ENCODE measurements at places on chromosomes 6 and 20. TPM values are rescaled to one million over a fixed set of nuclear protein-coding genes. Genes with fewer than 3 reads are reported as not detected.

- no peak for DNase-seq
These were observed 212.4 kb upstream of the RUNX2 start for GRCh38 chr6:45115696-45116095.

Gene LSM14B
- 59.9 TPM for polyA plus RNA-seq

DNA sequence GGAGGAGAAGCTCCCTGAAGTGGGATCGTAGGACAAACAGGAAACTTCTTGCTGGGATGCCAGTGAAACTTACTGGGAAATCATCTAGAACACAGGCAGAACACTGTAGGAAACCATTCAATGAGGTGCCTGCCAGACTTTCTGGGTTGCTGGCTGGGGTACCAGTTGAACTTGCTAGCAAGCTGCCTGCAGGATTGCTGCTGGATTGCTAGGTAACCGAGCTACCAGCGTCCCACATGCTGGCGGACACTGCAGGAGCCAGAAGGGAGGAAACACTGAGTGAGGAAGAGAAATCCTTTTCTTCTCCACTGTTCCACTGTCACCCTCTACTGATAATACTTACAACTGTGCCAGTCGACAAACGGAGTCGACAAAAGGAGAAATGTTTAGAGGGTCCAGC is 91.3 kb upstream of the SLC35B3 start:
- DNase-seq, result no peak

Gene OR2J3
- not detected for polyA plus RNA-seq

DNA sequence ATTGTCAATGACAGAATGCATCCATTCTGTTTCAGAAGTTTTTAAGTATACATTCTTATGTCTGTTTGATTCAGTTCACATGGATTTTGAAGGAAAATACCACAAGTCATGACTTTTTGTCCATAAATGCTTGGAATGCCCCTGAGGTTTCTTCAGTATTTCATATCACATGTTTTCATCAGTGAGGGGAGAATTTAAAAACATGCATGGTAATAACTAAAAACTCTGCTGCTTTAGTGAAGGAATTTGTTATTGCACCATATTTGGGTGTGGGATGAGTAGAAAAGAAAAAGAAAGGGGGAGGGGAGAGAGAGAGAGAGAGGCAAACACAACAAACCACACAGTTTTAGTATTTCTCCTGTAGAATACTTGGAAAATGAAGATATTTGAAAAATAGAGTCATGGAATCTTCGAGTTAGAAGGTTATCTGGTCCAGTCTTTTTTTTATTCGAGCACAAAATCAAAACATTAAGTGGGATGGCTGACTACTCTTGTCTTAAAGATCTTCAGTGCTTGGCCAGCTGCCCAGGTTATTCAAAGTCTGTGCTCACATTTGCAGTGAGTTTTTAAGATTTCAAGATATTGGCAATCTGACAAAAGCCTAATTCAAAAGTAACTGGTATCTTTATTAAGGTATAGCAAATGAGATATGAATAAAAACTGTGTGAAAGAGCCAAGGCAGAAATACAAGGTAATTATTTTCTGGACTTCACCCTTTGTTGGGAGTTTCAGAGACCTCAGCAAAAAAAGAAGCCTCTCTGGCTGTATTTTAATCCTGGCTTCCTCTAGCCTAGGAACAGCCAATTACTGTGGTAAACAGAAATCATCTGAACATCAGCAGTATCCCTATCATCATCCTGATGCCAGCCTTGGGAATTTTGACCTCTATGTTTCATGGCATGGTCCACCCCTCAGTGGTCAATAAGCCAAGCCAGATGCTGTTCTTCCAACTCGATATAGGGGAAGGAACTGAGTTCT is 687.9 kb upstream of the CITED2 start:
- DNase-seq, result peak; percentile 60

DNA sequence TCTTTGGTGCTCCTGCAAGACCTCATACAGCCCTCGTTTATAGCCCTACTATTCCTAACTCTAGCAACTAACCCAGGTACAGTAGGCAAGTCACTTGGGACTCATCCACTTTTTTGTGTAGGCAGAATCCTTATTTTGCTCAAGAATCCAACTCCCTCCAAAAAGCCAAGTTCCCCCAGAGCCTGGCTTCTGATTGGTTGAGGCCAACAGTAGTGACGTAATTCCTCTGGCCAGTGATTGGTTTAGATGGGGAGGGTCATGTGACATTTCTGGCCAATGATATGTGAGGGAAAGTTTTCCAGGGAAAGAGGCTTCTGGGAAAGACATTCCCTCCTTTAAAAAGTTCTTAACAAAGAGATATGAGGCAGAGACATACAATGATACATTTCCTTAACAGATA is 32.1 kb downstream of the KIAA1755 start:
- no peak for DNase-seq

- no peak for DNase-seq
These were observed 93.4 kb downstream of the HIVEP2 start for GRCh38 chr6:142851601-142852000.

GRCh38 chr6:41605649-41606048 is 32.6 kb upstream of the MDFI start:
- no peak for DNase-seq

GRCh38 chr20:46117704-46118467 is at the start of gene CD40:
TSS of gene CD40 (plus strand) at chr20:46118314. CDS start at chr20:46118344, 30 bp downstream.
- peak; percentile 43 for DNase-seq

DNA sequence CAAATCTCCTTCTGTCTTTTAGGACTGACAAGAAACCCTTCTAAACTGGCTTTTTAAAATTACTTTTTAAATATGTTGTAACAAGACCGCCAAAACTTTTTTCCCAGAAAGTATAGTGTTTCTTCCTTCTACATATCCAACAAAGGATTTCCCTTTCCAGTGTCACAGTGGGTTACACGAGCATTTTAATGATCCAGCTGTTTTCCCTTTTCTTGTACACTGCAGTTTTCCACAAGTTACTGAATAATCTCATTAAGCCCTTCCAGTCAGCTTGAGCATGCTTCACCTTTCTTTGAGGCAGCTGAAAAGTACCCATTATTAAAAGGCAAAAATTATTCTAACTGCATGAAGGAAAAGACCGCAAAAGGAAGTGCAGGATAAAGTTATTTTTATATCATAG is 48.6 kb downstream of the CD24 start:
- DNase-seq, result no peak

- no peak for DNase-seq
These were observed 52.3 kb downstream of the RNGTT start for GRCh38 chr6:88910922-88911778.

Gene UNC93A
- polyA plus RNA-seq, result 0.05 TPM

Gene TRIM10
- 0.74 TPM for polyA plus RNA-seq

Gene HLA-DQA1
- polyA plus RNA-seq, result 4.0 TPM

- no peak for DNase-seq
These were observed 42.7 kb upstream of the TNFRSF21 start for GRCh38 chr6:47352194-47352920.

- no peak for DNase-seq
These were observed 71.4 kb upstream of the SCAF8 start for GRCh38 chr6:154661768-154662167.

- no peak for DNase-seq
These were observed 26.4 kb upstream of the SALL4 start for GRCh38 chr20:51828762-51829161.

Gene MUC22
- polyA plus RNA-seq, result not detected

- no peak for DNase-seq
These were observed 571 bp downstream of the CSNK2B start for GRCh38 chr6:31666337-31666965.

DNA sequence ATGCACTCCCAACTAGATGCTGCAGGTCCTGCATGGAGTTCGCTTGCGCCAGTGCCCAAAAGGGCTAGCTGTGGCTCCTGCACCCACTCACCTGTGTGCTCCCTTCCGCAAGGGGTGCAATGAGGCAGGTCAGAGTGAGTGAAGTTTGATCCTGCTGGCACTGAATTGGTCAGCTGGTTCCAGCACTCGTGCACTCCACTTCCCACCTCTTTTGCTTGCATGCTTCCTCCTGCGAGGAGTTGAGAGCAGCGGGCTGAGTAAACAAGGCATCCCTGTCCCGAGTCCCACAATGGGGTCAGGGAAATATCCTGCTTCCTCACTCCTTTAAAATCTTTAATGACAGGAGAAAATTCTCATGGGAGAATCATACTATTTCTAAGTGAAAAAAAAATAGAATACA is 86.2 kb downstream of the LCA5 start:
- no peak for DNase-seq

DNA sequence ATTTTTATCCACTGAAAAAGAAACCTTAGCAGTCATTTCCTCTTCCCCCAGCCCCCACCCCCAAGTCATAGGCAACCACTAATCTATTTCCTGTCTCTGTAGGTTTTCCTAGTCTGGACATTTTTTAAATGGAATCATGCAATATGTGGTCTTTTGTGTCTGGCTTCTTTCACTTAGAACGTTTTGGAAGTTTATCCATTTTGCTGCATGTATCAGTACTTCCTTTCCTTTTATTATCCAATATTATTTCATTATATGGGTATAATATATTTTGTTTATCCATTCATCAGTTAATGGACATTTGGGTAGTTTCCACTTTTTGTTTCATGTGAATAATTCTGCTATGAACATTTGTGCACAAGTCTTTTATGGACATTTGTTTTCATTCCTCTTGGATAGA is 99.3 kb upstream of the BMP5 start:
- no peak for DNase-seq

Gene THBS2
- 6.2 TPM for polyA plus RNA-seq

GRCh38 chr20:52313341-52313963 is 121.9 kb upstream of the ZFP64 start:
- DNase-seq, result peak; percentile 53

- DNase-seq, result no peak
These were observed 126.4 kb upstream of the CDH4 start for GRCh38 chr20:61125546-61126180.

- DNase-seq, result no peak
These were observed 369 bp downstream of the SLC4A11 start for GRCh38 chr20:3238616-3239025.

DNA sequence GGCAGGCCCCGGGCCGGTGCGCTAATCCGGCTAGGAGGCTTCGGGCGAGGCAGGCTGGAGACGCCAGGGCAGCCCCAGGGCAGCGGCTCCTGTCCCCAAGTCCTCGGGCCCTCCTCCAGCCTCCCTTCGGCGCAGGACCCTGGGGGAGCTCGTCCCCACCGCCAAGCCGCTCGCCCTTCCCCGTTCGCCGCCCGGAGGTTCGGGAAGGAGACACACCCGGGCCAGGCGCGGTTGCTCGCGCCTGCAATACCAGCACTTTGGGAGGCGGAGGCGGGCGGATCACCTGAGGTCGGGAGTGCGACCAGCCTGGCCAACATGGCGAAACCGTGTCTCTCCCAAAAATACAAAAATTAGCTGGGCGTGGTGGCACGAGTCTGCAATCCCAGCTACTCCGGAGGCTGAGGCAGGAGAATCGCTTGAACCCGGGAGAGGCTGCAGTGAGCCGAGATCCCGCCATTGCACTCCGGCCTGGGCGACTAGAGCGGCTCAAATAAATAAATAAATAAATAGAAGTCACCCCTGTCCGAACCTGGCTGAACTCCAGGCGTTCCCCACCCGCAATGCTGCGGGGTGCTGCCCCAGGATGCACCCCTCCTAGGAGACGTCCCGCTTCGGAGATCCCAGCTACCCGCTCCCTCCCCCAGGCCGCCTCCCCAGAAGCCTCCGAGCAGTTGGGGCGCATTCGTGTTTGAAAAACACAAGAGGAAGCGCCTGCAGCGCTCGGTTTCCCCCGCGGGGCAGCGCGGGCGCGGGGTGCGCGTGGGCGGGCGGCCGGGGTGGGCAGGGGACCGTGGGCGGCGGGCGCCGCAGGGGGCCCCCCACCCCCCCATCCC is 27.5 kb downstream of the SERPINB9 start:
- DNase-seq, result no peak

Gene MTHFD1L
- 18.1 TPM for polyA plus RNA-seq

- DNase-seq, result no peak
These were observed 145.9 kb upstream of the FBXL4 start for GRCh38 chr6:99093456-99094190.

- DNase-seq, result no peak
These were observed 149.6 kb upstream of the SYNCRIP start for GRCh38 chr6:85792254-85792653.

- DNase-seq, result no peak
These were observed 458.6 kb downstream of the MAFB start for GRCh38 chr20:40230486-40230885.

- no peak for DNase-seq
These were observed 213.5 kb upstream of the SULF2 start for GRCh38 chr20:47998736-47999135.

- DNase-seq, result peak; percentile 89
These were observed 27.4 kb downstream of the CBLN4 start for GRCh38 chr20:55977690-55978459.

GRCh38 chr6:138331444-138331843 is 46.3 kb upstream of the SMIM28 start:
- DNase-seq, result no peak

Gene ZBTB46
- 9.9 TPM for polyA plus RNA-seq

GRCh38 chr6:109055771-109056235 is 38.8 kb downstream of the SESN1 start:
- no peak for DNase-seq

Gene ATP9A
- polyA plus RNA-seq, result 41.6 TPM

GRCh38 chr6:159169557-159170332 is 545 bp downstream of the FNDC1 start:
- DNase-seq, result no peak

Gene PTGIS
- 4.3 TPM for polyA plus RNA-seq

Gene FLRT3
- polyA plus RNA-seq, result 24.1 TPM

Gene OPRL1
- polyA plus RNA-seq, result 1.9 TPM

Gene PCK1
- polyA plus RNA-seq, result 0.22 TPM

GRCh38 chr6:112951829-112952228 is 604.7 kb downstream of the RFPL4B start:
- no peak for DNase-seq

Gene NRM
- 42.2 TPM for polyA plus RNA-seq

GRCh38 chr6:107823047-107823557 is 1.0 kb downstream of the SCML4 start:
- DNase-seq, result no peak

Gene TRDN
- polyA plus RNA-seq, result not detected

GRCh38 chr20:63102721-63103375 is 96.1 kb upstream of the BHLHE23 start:
- DNase-seq, result no peak

DNA sequence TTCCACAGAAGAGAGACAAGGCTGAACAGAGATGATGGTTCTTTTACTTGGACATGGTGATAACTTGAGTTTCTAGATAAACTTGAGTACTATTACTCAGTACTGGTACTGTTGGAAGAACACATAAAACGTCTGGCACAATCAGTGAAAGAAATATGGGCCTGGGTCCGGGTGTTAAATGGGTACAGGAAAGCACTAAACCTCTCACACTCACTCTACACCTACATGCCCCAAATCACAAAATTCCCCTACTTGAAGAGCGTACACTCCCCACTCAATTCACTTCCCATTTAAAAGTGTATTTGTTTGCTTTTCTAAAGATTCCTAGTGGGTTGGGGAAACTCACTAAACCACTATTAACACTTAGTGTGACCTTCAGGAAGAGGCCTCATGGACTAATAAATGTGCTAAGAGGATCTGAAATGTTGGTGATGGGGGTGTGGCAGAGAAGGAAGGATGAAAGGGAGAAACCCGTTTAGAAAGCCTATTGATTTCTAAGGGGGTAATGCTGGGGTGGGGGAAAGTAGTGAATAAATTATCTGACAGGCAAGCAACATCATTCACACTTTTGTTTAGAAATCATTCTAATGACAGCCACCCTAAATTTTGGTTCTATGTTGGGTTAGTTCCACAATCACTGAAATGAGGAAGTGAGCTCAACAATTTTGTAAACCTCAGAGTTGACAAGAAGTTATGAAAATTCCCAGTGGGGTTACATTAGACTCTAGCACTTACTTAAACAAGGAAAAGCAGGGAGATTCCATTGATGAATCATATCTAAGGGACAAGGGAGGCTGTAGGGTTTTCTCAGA is 222.6 kb upstream of the MARCKS start:
- no peak for DNase-seq

Measured in right lung (tissue), 10 donors.